ENCODE measurements at places on chromosomes 12 and 14.

GRCh38 chr12:126890097-126890496 is 1376.9 kb upstream of the TMEM132C start:
- no peak for DNase-seq

GRCh38 chr14:70714055-70714550 is 72.4 kb downstream of the TTC9 start:
- DNase-seq = peak; percentile 13

- no peak for DNase-seq
Measured at GRCh38 chr12:108823804-108824203, 33.6 kb downstream of the SSH1 start.

DNA sequence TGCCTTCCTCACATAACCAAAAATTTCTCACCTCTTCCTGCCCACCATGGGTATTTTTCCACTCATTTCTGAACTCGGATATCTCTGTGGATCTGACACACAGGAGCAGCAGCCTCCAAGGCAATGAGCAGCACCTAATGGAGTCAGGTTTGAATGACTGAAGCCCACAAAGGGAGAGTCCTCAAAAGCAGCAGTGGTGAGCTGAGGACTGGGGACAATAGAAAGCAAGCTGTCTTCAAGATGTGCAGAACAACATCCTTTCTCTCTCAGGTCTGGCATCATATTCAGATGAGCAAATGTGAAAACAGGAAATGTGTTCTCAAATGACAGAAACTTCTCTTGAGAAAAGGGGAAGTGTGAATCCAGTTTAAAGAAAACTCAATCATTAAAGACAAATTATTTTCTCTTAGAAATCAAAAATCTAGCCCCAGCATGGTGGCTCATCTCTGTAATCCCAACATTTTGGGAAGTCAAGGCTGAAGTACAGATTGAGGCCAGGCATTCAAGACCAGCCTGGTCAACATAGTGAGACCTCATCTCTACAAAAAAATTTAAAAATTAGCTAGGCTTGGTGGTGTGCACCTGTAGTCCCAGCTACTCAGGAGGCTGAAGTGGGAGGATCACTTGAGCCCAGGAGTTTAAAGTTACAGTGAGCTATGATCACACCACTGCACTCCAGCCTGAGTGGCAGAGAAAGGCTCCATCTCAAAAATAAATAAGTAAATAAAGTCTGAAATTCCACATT is 54.2 kb downstream of the C12orf42 start:
- DNase-seq = peak; percentile 86

- DNase-seq = no peak
Measured at GRCh38 chr12:81174664-81175063, 96.8 kb downstream of the ACSS3 start.

DNA sequence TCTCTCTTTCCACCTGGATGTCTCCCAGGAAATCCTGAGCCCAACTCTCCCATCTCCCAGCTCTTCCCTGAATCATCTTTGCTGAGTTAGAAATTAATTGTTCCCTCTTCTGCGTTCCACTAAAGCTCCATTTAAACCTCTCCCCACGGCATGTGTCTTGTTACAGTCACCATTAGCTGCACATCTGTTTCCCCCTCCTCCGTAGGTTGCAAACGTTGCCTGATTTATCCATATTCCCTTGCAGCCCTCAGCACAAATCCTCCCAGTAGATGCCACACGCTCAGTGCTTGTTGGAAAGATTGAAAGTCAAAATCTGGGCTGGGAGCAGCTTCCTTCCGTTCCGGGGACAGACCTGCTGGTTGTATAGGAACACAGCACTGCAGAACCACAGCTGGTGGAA is 90.4 kb downstream of the SLC24A4 start:
- no peak for DNase-seq

DNA sequence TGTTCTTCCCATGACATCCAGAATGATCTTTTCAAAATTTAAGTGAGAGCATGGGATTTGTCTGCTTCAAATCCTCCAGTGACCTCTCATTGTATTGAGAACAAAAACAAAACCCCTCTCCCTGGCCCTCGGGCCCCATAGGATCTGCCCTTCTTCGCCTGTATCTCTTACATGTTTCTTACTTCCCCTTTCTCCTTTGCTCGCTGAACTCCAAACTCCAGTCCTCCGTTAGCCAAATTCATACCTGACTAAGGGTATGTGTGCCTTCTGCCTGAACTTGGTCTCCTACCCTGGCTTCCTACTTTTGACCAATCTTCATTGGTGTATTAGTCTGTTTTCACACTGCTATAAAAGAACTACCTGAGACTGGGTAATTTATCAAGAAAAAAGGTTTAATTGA is 13.2 kb upstream of the TSPAN11 start:
- DNase-seq = no peak

- DNase-seq = no peak
Measured at GRCh38 chr14:65069874-65070413, 32.4 kb downstream of the MAX start.

GRCh38 chr14:95272057-95272456 is 47.7 kb downstream of the CLMN start:
- no peak for DNase-seq

DNA sequence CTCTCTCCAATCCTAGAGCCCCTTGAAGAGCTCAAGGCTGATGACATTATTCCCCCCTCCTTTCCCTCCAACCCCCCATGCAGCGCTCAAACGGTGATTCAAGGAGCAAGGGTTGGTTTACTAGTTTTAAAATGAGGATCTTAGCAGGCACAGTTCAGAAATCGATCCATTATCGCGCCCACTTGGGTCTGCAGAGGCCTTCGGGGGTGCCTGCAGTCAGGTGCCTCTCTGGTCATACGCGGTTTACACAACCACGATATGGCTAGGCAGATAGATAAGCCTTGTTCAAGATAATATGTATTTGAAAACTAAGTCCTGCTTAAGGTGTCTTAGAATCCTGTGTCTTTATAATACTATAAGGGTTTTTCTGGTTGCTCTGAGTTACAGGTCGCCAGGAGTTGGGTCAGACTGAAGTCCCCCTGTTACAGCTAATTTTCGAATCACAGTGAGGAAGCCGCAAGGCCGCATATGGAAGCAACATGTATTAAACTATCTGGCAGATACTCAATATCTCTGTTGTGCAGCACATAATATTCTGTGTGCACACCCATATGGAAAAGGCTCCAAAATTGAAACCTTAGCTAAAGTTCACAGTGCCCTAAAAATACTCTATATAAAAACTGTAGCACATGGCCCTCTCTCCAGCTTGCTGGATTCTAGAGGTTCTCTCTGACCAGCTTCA is 10.0 kb downstream of the BHLHE41 start:
- no peak for DNase-seq

- DNase-seq = no peak
Measured at GRCh38 chr14:67360470-67361206, 510 bp downstream of the EIF2S1 start.

- no peak for DNase-seq
Measured at GRCh38 chr12:10641735-10642500, 28.5 kb upstream of the MAGOHB start.

DNA sequence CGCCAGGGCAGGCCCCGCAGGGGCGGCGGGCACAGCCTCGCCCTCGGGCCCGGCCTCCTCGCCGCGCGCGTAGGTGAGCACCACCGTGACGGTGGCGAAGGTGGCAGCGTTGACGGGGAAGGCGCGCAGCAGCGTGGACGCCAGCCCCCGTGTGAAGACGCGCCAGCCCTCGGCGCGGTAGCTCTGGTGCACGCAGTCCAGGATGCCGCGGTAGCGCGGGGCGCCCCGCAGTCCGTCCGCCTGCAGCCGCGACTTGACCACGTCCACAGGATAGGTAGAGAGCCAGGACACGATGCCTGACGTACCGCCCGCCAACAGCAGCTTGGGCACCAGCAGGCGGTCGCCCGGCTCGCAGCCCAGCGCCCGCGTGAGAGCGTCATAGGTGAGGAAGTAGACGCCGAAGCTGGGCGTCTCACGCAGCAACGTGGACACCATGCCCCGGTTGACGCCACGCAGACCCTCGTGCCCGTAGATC is 13.9 kb downstream of the SLC25A29 start:
- DNase-seq = no peak

- no peak for DNase-seq
Measured at GRCh38 chr14:38309522-38310277, 53.8 kb upstream of the CLEC14A start.

DNA sequence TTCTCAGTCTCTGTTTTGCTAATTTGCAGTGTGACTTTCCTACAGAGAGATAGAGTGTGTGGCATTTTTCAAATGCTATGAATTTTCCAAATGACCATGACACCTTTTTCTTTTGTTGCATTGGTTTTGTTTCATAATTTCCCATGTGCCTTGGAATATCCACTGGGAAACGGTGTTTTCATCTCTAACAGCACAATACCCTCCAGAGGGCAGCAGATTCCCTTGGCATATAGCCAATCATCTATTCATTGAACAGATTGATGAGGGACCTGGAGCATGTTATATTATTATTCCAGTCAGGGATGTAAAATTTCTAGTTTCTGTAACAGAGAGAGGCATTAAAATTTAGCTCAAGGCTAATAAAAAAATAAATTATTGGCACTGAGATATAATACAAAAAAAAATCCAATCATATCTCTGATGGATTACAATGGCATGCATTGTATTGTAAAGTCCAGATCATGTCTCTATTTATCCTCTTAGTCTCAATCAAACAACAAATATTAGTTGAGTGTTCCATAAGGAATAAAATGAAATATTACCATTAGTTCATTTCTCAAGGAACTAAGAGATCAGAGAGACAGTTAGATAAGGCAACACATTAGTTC is 29.6 kb upstream of the NTN4 start:
- no peak for DNase-seq

- no peak for DNase-seq
Measured at GRCh38 chr12:130746546-130746945, 30.4 kb upstream of the RIMBP2 start.

GRCh38 chr12:52659951-52660350 is 7.9 kb upstream of the KRT2 start:
- DNase-seq = no peak

DNA sequence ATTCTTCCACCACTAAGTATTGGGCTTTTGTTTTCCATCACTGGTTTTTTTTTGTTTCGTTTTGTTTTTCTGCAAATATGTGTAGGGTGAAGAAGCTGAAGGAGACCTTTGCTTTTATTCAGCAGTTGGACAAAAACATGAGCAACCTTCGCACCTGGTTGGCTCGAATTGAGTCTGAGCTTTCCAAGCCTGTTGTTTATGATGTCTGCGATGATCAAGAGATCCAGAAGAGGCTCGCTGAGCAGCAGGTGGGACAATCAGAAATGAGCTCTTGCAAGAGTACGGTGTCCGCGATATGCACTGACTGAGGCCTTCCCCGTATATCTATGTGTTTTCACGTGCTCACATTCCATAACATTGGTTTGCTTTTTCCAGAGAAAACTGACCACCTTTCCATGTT is 91.5 kb downstream of the ESR2 start:
- DNase-seq = no peak

DNA sequence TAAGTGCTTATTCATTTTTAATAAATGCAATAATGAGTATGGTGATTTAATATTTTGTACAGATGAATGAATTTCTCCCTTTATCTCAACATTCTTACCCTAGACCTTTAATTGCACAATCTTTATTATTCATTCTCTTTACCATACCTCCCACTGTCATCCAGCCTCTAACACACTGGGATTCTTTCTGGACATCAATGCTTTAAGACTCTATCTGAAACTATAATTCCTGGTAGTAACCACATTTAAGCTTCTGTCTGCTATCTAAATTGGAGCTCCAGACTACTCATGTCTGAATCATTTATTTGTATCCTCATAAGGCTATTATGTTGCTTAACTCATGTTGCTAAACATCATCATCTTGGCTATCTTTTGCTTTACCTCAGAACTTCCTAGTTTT is 270.2 kb downstream of the ALG10B start:
- no peak for DNase-seq

DNA sequence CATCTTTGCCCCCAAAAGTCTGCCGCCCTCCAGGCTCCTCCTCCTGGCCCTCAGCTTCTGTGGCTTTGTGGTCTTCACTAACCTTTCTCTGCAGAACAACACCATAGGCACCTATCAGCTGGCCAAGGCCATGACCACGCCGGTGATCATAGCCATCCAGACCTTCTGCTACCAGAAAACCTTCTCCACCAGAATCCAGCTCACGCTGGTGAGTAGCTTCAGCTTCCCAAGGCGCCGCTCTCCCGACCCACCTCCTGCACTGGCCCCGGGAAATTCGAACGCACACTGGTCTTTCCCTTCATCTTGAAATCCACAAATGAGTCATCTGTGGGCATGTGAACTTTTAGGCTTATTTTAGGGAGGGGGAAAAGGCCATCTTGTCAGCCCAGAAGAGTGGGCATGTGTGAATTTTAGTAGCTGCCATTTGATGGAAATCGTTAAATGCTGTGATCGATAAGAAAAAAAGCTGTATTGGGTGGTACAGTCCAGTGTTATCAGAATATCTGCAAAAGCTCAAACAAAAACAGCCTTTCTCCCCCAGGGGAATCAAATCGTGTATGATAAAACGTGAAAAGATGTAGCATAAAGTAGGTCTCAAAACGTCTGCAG is 700 bp downstream of the SLC35E3 start:
- DNase-seq = peak; percentile 31

DNA sequence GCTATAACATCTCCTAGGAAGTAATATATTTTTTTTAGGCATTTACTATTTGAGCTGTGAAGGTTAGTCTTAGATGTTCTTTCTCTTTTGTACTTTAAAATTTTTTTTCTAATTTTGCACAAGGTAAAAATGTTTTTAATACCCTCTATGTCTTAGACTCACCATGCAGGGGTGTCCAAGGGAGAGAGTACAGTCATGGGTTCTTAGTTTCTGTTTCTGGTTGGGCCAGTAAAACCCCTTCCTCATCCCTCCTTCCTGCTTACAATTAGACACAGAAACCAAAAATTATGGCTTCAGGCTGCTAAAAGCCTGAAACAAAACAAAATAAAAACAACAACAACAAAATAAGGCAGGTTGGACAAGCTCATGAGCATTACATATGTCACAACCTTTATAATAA is 193.0 kb downstream of the SYT1 start:
- DNase-seq = peak; percentile 17

DNA sequence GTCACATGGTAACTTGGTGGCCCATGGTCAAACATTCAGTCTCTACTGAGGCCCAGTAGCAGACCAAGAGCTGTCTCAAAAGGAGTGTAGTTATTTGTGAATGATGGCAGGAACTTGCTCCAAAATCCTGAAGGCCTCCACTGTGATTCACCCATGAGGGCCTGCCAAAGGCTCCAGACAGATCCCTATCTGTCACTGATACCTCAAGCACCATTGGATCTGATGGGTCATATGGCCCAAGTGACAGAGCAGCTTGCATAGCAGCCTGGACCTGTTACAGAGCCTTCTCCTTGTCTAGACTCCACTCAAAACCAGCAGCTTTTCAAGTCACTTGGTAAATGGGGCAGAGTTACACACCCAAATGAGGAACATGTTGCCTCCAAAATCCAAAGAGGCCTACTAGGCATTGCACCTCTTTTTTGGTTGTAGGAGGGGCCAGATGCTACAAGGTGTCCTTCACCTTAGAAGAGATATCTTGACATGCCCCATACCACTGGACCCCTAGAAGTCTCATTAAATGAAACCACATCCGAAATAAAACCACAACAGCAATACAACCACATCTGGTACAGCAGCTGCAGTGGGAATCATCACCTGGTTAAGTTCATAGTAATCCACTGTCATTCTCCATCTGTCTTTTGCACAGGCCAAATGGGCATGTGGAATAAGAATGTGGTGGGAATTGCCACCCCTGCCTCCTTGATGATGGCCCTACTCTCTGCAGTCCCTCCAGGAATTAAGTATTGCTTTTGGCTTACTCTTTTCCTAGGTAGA is 150.4 kb upstream of the MAX start:
- DNase-seq = no peak

- DNase-seq = no peak
Measured at GRCh38 chr14:83421711-83422110, 1888.1 kb upstream of the SEL1L start.

Data from MM.1S (cell line).